NCI-H1694 treated with DMSO at 0.1 percent for 48 hours (cell line): ENCODE measurements at places on chromosomes 13 and 19.

- peak; percentile 90 for DNase-seq
Measured at GRCh38 chr13:51614350-51614786, 30.1 kb downstream of the WDFY2 start.

DNA sequence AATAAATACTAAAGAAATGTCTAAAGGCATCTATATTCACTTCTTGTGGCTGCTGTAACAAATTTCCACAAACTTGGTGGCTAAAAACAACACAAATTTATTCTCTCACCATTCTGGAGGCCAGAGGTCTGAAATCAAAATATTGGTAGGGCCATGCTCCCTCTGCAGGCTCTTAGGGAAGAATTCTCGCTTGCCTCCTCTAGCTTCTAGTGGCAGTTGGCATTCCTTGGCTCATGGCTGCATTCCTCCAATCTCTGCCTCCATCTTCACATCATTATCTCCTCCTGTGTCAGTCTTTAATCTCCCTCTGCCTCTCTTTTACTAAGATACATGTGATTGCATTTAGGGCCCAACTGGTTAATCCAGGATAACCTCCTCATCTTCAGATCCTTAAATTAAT is 54.1 kb upstream of the RFXAP start:
- DNase-seq, result no peak

DNA sequence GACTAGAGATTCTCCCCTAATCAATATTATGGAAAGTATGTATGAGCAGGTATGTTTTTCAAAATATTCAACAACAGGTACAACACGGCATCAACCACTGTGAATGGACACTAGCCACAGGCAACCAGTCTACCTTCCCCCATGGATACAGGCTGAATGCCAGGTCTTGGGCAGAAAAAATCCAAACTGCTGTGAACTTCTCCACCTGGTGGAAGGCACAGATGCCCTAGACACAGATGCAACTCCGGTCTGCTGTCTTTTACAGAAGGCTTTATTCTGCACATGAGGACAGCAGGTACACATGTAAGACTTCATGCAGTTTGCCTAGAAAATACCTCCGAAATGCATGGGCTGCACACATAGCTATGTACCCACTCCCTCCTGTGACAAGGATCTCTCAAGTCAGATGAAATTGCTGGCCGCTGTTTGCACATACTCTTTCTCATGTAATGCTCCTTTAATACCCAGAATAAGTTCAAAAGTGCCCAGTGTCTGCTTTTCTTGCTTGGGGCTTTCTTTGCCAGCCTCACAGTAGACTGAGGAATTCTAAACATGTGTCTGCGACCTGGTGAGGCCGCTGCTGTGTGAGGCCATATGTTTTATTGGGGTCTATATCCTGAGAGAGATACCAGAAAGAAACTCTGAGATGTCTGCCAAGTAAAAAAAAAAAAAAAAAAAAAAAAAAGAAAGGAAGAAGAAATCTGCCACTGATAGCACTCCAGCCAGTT is 325.9 kb downstream of the FOXO1 start:
- DNase-seq, result no peak

DNA sequence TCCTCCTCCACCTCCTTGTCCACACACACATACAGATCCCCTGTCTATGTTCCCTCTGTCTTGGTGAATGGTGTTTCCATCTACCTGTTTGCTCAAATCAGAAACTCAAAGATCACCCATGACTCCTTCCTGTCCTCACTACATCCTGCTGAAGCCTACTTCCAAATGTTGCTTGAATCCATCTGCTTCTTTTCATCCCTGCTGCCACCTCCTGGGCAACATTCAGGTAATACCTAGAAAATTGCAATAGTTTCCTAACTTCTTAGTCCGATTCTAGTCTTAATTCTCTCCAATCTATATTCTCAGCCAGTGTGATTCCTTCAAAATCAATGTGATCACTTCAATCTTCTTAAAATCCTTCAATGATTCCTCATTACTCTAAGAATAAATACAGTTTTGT is 155.5 kb upstream of the STARD13 start:
- DNase-seq, result peak; percentile 6

DNA sequence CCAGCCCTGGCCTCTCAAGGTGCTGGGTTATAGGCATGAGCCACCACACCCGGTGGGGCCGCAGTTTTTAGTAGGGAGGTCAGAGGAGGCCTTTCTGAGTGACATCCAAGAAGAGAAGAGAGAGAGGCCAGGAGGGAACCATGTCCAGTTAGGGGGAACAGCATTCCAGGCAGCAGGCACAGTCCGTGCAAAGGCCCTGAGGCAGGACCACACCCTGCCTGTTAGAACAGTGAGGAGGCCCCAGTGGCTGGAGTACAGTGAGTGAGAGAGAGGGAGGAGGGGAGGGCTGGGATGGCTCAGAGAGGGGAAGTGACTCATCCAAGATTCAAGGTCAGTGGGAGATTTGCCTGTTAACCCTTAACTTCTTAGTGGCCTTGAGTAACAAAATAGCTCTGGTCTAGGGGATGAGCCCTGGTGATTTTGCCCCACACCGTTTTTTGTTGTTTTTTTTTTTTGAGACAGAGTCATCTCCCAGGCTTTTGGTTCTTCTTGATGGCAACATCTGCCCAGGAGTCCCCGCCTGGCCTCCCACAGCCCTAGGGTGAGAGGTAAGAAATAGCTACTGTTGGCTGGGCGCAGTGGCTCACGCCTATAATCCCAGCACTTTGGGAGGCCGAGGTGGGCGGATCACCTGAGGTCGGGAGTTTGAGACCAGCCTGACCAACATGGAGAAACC is 2.7 kb upstream of the PLIN3 start:
- no peak for DNase-seq
